T-helper 2 cell (primary cell): ENCODE measurements at places on chromosomes 2 and 18.
A peak's percentile ranks its signal among the peaks of the same experiment; 100 is the strongest.

GRCh38 chr2:205543937-205544702 lies 138.2 kb upstream of the NRP2 start:
- DNase-seq: no peak

DNA sequence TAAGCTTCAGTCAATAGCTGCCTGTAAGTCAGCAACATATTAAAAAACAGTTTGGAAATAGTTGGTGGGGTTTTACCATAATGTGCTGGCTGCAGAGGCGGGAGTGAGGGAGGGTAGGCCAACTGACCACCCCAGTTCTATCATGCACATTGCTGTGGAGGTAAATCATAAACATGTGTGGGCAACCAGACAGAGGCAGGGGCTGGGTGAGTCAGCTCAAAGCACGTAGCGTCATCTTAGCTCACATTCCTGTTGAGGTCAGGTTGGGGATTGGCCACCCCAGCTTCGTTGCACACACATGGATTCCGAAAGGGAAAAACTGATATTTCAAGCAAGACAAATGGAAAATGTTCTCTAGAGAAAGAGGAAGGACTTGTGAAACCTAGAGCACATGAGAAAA lies 19.5 kb downstream of the GPR45 start:
- DNase-seq: no peak

DNA sequence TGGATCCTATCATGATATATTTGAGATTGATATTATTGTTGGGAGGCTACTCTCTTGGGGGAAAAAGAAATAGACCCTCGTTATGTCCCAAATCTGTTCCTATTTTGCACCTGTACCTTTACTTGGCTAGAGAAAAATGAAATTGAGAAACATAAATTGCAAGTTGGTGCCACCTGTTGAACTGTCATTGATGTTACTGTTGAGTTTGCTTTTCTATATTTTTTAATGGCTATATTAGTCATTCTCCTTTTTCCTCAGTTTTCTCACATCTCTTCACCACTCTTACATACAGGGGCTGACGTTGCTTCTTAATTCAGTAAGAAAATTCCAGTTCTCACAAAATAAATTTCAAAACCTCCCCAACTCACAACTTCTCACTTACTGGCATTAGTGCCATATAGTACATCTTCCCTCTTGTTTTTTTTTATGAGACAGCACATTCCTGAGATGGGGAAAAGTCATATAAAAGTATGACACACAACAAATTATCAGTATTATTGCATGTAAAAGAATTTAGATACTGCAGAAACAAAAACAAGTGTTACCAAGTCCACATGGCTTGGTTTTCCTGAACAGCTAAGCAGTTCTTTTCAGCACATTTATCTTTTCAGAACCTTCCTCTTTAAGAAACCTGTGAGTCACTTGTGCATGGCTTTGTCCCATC lies 348.3 kb upstream of the DSEL start:
- no peak for DNase-seq

- no peak for DNase-seq
Measured at GRCh38 chr2:25281522-25281921, 60.2 kb downstream of the DNMT3A start.

- no peak for DNase-seq
Measured at GRCh38 chr18:79467126-79467525, 71.4 kb downstream of the NFATC1 start.

DNA sequence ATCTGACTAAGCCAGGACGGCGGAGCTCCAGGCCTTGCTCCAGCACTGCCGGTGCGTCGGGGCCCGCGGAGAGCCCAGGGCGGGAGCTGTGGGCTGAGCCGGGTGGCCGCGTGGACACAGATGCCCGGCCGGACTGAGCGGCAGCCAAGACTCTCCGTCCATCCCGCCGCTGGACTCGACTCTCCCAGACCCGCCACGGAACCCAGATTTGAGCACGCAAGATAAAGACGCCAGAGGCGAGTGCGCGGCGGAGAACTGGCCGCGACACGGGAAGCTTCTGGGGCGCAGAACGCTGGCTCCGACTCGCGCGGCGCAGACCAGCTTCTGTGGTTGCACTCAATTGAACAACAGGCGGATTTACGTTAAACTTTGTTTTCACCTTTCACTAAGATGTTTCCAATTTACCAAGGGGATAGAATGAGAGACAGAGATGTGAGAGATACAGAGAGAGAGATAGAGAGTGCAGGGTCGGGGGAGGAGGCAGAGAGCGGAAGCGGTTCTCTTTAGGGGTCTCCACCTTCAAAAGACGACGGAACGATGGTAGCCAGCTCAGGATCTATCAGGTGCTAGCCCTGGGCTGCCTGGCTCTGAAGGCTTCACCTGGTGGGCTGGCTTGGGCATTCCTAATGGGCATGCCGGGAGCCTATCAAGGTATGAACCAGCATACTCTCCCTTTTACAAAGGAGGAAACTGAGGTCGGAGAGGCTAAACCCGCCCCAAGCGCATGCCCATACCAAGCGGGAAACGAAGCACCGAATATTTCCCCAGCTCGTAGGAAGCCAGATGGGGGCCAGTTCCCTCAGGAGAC lies 10.4 kb upstream of the EN1 start:
- DNase-seq: no peak

GRCh38 chr2:71938659-71939587 lies 208.7 kb downstream of the CYP26B1 start:
- DNase-seq: no peak

GRCh38 chr18:48354746-48355260 lies 54.4 kb downstream of the ZBTB7C start:
- no peak for DNase-seq

- DNase-seq: no peak
Measured at GRCh38 chr2:11330457-11331142, 13.8 kb downstream of the ROCK2 start.

- no peak for DNase-seq
Measured at GRCh38 chr2:12817870-12818269, 101.1 kb downstream of the TRIB2 start.

DNA sequence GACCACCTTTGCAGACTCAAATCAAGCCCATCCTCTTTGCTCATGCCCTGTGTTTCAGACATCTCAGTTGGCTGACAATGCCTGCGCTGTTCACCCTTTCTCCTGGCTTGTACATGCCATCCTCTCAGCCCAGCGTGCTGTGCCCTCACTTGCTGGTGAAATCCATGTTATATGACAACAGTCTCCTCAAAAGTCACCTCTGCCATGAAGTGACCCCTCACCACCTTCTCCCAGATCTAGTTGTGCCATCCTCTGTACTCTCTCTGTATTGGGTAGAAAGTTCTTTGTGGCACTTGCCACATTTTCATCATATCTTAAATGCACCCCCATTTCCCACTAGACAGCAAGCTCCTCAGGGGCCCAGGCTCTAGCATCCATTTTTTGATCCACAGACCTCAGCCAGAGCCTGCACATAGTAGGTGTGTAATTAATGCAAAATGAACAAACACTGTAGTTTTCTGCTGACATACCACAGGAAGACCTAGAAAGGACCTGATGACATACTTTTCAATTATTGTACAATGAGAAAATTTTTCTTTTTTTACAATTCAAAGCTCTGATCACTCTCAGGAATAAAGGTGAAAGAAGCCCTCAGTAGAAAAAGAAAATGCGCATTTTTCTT lies 22.8 kb downstream of the ZEB2 start:
- no peak for DNase-seq

- no peak for DNase-seq
Measured at GRCh38 chr2:104982111-104982510, 55.8 kb upstream of the MRPS9 start.

- DNase-seq: peak; percentile 78
Measured at GRCh38 chr18:44709307-44710126, 28.8 kb downstream of the SETBP1 start.

GRCh38 chr2:142872882-142873724 lies 4.4 kb upstream of the KYNU start:
- DNase-seq: no peak

DNA sequence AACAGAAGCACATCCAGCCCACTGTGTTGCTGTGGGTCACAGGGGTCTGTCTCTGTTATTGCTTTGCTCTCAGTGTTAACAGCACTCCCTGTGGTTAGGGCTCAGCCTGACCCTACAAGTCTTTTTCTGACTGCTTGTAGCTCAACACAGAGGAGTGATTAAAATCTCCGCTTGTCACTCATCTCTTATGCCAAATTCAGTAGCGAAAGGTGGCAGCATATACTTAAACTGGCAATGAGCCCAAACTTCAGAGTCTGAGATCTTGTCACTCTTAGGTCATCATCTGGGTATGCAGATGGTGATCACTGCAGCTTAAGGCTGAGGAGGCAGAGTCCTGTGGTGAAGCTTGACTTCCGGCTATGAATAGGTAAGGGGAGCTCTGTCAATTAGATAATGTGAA lies 63.3 kb upstream of the CSRNP3 start:
- no peak for DNase-seq

- no peak for DNase-seq
Measured at GRCh38 chr18:43010611-43011010, 104.9 kb downstream of the RIT2 start.

DNA sequence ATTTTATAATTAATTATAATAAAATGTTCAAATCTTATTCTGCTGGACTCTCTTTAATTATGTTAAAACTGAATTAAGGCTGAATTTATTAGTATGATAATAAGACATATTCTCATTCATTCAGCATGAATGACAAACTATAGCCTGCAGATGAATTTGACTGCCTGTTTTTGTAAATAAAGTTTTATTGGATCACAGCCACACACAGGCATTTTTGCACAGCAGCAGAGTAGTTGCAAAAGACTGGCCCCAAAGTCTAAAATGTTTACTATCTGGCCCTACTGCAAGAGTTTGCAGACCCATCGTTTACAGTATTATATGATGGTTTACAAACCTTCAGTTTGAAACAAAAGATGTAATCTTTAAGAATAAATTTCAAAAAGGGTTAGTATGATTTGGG lies 58.6 kb downstream of the RMDN2 start:
- DNase-seq: no peak

GRCh38 chr2:33275689-33276444 lies 200.6 kb upstream of the RASGRP3 start:
- peak; percentile 39 for DNase-seq

GRCh38 chr2:10784719-10785118 lies 27.9 kb downstream of the PDIA6 start:
- no peak for DNase-seq

DNA sequence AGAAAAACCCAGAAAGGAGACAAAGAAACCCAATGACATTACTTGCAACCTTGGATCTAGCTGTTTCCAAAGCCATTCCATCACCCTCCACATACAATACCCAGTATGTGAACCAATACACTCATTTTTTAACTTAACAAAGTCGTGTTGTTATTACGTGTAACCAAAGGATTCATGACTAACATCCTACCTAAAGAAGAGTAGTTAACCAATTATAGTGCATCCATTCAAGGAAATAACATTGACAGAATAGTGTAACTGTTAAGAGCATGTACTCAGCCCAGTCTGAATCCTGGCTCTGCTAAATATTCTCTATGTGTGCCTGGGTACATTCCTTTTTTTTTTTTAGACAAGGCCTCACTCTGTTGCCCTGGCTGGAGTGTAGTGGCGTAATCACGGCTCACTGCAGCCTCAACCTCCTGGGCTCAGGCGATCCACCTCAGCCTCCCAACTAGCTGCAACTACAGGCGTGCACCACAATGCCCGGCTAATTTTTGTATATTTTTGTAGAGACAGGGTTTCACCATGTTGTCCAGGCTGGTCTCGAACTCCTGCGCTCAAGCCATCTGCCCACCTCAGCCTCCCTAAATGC lies 9.9 kb downstream of the TLK1 start:
- no peak for DNase-seq

DNA sequence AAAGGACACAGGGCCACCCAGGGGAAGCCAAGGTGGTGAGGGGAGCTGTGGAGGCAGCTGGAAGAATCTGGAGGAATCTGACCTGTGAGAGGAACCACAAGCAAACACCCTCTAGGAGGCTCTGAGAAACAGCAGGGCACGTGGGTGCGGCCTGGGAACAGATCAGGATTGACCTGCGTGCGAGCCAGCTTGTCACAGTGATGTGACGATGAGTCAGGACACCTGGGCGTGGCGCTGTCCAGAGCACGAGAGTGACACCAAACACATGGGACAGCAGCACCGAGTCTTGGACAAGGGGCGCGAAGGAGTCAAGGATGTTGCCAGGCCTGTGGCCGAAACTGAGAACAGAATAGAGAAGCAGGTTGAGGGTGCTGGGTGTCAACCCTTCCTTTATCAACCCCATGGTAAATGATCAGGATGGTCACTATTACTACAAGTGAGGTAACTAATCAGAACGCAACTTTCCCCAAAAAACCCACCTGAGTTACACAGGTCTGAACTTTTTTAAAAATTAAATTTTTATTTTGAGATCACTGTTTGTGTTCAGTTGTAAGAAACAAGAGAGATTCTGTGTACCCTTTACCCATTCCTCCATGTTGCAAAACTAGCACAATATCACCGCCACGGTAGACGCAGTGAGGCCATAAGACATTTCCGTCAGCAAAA lies 637 bp upstream of the SFT2D3 start:
- no peak for DNase-seq

DNA sequence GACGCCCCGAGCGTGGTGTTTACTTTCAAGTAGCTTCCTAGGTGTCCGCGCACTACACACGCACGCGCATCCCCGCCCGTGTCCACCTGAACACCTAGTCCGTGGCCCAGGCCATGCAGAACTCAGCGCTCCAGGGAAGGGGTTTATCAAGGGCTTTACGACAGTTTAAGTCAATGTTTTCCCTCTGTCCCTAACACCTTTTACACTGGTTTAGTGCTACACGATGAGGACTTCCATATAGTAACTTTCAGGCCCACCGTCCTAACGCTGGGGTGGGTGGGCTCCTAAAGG lies 1.4 kb upstream of the BCL2 start:
- DNase-seq: peak; percentile 25

DNA sequence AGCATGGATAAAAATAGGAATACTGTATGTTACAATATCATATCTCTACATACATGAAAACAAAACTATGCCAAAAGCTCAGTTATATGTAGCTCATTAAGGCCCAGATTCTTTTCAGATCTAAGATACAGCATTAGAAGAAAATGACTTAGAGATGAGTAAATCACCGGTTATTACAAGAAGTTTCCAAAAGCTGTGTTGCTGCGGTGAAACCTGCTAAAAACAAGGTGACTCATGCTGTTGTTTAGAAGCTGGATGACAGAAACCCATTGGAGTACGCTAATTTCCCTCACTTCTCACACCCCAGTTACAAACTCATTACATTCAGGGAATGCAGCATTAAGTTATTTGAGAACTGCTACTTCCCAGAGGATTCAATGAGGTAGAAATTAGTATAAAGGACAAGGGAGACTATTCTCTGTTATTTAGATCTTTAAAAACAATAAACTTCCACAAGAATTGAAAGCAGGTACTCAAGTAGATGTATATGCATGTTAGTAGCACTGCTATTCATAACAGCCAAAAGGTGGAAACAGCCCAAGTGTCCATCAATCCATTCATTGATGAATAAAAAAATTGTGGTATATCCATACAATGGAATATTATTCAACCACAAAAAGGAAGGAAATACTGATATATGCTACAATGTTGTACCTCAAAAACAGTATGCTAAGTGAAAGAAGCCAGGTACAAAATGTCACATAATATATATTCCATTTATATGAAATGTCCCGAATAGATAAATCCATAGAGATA lies 32.6 kb downstream of the RBKS start:
- peak; percentile 35 for DNase-seq

DNA sequence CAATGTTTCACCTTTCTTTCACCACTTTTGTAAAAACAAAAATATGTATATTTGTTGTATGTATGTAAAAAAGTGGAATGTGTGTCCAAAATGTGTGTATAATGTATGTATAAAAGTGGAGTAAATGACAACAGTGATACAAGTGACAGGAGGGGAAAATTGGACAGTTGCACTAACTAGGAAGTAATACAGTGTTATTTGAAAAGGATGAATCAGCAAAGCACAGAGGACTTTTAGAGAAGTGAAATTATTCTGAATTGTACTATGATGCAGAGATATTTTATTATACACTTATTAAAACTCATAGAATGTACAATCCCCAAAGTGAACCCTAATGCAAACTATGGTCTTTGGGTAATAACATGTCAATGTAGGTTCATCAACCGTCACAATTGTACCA lies 331.3 kb upstream of the CNTNAP5 start:
- DNase-seq: no peak
